NCI-H524 (cell line): ENCODE measurements at places on chromosomes 5 and 9.

DNA sequence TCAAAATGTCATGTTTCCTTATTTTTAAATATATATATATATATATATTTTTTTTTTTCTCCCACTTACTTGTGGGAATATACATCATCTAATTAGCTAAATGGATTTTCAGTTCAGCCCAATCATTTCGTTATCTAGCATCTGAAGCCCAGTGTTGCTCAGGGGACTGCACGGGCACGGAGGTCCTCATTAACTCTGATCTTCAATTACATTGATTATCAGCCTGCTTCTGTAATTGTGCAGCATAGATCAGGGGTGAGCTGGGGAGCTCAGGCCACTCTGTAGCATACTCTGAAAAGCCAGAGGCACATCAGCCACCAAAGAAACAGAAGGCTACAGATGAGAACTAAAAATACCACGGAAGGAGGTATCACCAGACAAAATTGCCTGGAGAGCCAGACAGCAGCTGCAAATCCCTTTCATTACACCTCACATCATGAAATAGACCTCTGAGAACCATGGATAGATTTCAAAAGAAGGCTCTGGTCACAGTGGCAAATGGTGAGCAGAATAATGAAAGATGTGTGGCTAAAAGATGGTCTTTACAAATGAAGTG, 326.4 kb downstream of the TRIM32 start:
- no peak for DNase-seq

- no peak for DNase-seq
Observed at GRCh38 chr5:166768536-166768935, 1522.9 kb upstream of the WWC1 start.

- no peak for DNase-seq
Observed at GRCh38 chr9:84057662-84058061, 77.1 kb downstream of the RMI1 start.

DNA sequence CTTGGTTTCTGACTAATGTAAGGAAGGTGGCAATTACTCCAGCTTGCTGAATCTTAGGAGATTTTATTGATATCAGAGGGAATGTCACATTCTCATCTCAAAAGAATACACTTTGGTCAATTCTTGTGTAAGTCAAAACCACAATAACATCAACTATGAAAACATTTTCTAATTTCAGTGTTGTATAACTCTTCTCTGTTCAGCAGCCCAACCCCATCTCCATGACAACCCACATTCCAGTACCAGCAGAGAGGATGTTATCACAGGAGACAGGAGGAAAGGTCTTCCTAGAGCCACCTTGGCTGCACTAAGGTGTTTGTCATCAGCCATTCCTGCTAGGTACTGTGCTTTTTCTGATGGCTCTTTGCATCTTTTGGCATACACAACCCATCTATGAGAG, 529.1 kb upstream of the BRINP1 start:
- DNase-seq: no peak

DNA sequence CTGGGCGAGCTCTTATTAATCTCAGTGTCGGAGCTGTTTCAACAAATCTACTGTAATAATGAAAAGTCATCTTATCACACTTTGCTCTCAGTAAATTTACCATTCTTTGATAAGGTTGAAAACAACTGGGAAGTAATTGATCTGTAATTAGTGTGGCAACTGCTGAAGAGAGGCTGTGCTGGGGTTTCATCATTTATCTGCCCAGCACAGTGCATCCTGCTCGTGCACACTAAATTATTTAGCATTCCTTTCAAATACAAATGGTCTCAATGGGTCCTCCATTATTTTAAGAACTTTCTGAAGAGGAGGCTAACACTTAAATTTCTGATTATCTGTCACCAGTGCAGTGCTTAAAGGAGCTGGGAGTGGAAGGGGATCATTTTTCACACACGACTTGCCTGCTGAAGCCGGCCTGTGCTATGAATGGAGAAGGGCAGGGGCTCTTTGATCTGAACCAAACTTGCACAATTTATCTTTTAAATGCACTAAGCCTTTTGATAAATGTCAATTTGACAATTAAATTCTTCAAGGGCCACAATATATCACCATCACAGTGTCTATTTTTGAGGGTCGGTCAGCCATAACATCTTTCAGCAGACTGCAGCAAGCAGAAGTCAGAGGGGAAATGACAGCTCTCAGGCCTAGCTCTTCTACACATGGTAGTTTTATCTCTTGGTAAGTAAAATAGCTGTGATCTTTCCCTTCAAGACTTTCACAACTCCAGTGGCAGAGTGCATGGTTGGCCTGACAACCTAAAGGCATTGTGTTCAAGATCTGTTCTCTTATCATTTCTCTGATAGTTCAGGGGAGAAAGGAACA, 106.4 kb upstream of the EFNA5 start:
- no peak for DNase-seq

DNA sequence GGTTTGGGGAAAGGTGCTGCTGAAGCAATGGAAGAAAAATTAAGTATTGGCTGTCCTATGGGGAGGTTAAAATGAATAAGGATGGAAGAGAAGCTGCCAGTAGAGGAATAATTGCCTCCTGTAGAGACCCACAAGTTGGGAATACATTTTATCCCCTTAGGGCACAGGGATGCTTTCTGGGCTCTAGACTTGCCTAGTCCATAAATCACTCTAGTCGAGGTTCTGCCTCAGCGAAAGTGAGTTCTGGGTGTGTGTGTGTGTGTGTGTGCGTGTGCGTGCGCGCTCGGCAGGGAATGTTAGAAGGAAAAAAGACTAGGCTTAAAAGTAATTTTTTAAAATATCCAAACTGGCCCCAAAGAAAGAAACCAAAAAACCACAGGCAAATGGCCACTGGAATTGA, 291.6 kb downstream of the DOCK8 start:
- DNase-seq: no peak

- DNase-seq: peak; percentile 14
Observed at GRCh38 chr9:33164138-33164809, 2.9 kb downstream of the B4GALT1 start.

GRCh38 chr5:189486-189885, 1.8 kb upstream of the LRRC14B start:
- DNase-seq: no peak

DNA sequence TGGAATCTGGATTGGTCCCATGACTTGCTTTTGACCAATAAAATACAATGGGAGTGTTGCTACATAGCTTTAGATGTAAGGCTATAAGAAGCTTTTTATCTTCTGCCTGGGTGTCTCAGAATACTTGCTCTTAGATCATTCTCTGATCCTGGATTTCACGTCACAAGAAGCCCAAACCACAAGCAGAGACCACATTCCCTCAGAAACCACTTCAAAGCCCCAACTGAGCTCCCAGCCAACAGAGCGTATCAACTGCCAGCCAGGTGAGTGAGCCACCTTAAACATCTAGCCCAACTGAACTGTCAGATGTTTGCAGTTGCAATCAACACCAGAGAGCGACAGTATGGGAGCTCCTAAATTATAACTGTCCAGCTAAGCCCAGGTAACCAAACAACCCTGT, 687.1 kb downstream of the TLE1 start:
- DNase-seq: no peak

DNA sequence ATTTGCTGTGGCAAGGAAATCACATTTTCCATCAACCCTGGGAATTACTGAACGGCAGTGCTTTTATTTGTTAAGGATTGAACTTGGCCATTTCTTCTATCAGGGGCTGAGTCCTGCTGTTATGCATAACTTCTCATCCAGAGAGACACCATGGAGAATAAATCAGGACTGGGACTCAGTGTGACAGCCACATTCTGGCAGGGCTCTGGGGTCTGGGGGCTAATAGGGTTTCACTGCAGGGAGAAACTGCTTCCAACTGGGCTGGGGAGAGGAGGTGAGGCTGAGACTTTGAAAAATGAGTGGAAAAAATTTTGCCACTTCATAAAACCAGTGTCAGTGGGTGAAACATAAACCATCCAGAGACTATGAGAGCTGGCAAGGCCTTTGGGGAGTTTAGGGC, 95.7 kb upstream of the ALDH1B1 start:
- DNase-seq: no peak

DNA sequence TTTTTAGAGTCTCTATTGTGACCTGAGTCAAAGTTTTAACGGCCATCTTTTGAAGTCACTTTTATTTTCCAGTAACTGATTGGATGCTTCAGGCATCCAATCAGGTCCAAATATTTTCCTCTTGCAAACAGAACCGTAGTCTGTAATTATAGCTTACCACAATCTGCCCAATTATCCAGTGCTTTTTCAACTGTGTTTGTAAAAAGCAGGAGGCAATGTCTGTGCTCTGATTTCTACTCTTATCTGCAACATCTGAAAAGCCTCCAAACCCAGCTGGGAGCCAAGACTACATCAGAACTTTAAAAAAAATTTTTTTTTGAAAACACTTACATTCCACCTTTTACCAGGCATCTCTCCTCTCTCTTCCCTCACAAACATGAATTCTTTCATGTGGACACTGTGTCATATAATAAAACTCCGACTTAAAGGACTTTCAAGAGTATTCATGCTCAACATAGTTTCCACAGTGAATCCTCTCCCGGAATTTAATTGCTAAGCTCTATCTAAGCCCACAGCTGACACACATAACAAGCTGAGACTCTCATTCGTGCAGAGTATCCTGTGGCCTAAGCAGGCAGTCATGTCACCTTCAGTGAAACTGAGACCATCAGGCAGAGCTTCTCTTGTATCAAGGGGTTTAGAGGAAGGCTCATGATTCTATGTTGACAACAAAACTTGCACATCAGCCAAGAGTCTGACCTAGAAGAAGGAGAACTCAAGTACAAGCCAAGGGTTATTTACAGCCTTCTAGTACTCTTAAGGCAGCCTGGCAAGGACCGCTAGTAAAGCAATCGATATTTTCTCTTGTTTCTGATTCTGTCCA, 272.7 kb downstream of the TLE1 start:
- DNase-seq: no peak

DNA sequence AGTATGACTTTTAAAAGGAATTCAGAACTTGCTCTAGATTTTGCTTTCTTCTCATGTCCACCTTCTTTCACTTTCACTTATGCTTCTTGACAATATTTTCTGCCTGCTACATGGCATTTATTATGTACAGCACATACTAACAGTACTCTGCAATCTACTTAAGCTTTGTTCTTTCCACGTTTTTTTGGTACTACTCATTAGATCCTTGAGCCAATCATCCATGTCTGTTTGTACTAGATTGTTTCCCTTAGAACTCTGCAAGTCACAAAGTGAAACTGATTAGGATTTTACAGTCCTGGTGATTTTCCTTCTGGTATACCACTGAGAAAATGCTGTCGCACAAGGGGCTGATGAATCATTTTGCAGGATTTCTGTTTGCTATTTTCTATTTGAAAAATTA, 78.3 kb downstream of the PARP8 start:
- DNase-seq: no peak

DNA sequence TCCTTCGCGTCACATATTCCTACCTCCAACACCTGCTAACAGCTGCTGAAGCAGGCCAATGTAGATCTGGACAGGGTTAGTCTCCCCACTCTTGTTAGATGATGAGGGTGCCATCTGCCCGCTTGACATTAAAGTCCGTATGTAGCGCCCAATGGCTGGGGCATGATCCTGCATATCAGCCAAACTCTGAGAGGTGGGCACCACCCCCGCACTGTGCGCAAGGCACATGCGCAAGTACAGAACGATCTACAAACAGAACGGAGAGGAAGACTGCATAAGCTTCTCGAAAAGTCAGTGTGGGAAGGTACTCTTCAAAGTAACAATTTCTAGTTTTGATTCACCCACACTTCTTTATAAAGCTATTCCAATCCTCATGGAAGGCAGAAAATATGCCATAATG, 69.8 kb downstream of the ECPAS start:
- no peak for DNase-seq

DNA sequence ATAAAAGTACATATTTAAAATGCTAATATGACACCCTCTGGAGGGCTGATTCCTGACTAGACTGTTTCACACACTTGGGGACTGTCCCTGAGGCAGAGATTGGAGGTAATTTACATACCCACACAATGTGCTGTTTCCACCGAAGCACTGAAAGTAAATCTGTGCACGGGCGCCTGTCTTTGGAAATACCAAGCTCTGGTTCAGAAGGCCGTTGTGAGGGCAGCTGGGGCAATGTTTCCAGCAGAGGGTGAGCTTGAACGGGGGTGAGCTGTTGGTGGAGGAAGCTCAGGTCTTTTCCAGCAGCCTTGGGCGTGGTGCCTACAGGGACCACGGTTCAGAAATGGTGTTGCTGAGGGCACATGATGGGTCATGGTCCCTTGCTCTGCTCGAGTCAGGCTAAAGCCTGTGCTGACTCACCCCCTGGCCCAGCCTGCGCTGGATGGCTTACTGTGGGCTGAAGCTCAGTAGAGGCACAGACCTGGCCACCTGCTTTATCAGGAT, 25.8 kb upstream of the HMCN2 start:
- peak; percentile 24 for DNase-seq

GRCh38 chr9:107269681-107270080, 13.4 kb upstream of the RAD23B start:
- no peak for DNase-seq

- DNase-seq: no peak
Observed at GRCh38 chr9:98100456-98100855, 18.6 kb downstream of the TRIM14 start.

DNA sequence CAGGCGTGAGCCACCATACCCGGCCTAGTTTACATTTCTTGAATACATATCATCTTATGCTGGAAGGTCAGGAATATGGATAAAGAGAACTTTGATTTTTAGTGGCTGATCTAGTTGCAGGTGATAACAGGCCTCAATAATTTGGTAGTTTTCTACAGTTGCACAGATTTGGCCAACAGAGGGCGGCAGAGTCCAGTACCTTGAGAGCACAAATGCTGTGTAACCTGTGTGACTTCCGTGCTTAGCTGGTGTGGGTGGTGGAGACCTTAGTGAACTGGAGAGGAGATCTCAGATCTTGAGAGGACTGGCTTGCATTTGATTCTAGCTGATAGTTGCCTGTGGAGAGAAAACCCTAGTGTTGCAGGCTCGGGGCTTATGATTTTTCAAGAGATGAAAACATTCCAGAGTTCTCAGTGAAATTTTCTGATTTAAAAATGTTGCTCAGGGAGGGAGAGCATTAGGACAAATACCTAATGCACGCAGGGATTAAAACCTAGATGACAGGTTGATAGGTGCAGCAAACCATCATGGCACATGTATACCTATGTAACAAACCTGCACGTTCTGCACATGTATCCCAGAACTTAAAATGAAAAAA, 17.4 kb upstream of the GPR151 start:
- peak; percentile 66 for DNase-seq
